ENCODE measurements at places on chromosomes 5 and 9.

GRCh38 chr5:55313870-55314617 lies 6.3 kb downstream of the MTREX start:
- no peaks in the 10 kb centered on the region for H3K27me3 ChIP-seq
- H3K4me1 ChIP-seq = no peaks in the 10 kb centered on the region
- DNase-seq = no peak
- no peak overlapping the region for H3K4me3 ChIP-seq

DNA sequence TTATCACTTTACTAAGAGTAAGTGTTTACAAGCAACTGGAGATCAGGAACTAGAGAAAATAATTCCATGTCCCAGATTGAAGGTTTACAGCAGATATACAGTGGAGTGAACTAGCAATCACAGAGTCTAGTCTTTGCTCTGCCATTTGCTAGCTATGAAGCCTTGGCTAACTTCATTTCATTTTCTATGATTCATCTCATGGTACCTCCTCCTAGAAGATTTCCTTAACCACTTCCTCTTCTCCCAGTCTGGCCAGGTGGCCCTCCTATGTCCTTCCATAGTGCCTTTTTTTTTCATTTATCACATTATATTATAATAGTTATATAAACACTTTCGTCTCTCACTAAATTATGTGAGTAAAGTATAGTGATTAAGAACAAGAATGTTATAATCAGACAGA lies 52.1 kb downstream of the GRIA1 start:
- DNase-seq = peak; percentile 65
- H3K27ac ChIP-seq = no peak overlapping the region
- H3K27me3 ChIP-seq = no peaks in the 10 kb centered on the region
- no peaks in the 10 kb centered on the region for H3K36me3 ChIP-seq

DNA sequence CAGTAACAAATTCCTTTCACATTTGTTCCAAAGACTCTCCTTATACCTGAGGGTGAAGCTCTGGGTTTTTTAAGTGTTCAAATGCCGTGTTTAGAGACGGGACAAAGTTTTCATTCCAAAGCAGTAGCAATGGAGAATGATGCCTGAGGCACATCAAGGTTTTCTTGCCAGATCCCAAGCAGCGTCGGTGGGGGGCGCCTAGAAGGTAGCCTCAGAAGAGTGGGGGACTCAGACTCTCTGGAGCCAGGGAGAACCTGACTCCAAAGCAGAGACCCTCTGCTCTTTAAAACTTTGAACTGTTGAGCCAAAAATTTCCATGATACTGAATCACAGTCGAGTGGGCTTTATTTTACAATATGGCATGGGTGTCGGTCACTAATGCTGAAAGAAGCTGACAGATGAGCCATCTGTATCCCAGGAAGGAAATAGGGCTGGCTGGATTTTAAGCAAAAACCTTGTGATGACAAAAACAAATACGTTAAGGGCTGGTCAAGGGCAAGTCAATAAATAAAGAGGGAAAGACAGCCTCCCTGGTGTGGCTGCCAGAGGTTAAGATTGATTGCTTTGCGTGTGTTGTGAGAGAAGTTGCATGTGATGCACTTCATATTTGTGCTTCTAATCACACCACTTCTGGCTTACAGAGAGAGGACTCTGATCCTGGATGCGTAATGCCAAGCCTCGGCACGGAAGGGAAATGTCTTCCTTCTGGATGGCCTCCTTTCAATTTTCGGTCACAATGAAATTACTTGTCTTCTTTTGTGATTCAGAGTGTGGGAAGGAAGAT lies 161.1 kb upstream of the EFNA5 start:
- H3K36me3 ChIP-seq = no peaks in the 10 kb centered on the region
- H3K27me3 ChIP-seq = no peaks in the 10 kb centered on the region
- peak; percentile 78 for DNase-seq
- no peak overlapping the region for H3K27ac ChIP-seq

- peaks cover 16% of the 10 kb centered on the region for H3K4me1 ChIP-seq
- H3K4me3 ChIP-seq = no peak overlapping the region
- DNase-seq = peak; percentile 91
- no peaks in the 10 kb centered on the region for H3K27me3 ChIP-seq
- H3K27ac ChIP-seq = peak overlapping the region; percentile 80
Observed at GRCh38 chr5:167634432-167634831, 657.0 kb upstream of the WWC1 start.

DNA sequence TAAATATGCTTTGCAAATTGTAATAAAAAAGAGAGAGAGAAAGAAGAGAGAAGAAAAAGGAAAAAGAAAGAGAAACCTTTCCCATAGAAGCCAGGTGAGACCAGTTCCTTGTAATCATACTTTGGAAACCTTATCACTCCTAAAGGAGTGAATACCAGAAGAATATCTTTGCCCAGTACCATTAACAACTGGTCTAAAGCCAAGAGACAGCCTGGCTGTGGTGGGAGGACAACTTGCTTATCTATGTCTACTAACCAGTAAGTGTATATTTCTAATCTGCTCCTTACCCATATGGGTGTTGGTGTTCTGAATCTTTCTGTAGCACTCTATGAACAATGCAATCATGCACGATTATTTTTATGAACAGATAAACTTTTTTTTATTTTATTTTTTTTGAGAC lies 10.5 kb upstream of the TXN start:
- no peaks in the 10 kb centered on the region for H3K27me3 ChIP-seq
- H3K4me3 ChIP-seq = no peak overlapping the region
- peak; percentile 15 for DNase-seq
- no peaks in the 10 kb centered on the region for H3K36me3 ChIP-seq
- no peak overlapping the region for H3K27ac ChIP-seq

DNA sequence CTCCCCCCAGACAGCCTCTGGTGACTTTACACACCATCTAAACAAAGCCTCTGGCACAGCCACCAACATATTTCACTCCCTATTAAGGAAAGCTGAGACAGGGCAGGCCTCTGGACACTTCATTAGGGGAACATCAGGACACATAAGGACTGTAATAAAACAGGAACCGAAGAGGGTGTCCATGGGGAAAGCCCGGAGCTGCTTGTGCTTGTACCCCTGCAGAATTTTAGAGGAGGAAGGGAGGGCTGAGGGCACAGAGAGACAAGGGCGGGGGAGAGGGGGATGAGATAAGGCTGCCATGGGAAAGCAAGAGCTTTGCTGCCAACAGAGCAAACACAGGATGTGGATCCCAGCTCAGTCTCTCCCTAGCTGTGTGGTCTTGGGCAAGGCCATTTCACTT lies 138.4 kb downstream of the ASTN2 start:
- no peaks in the 10 kb centered on the region for H3K36me3 ChIP-seq
- DNase-seq = no peak
- H3K27ac ChIP-seq = no peak overlapping the region
- H3K4me3 ChIP-seq = no peak overlapping the region

DNA sequence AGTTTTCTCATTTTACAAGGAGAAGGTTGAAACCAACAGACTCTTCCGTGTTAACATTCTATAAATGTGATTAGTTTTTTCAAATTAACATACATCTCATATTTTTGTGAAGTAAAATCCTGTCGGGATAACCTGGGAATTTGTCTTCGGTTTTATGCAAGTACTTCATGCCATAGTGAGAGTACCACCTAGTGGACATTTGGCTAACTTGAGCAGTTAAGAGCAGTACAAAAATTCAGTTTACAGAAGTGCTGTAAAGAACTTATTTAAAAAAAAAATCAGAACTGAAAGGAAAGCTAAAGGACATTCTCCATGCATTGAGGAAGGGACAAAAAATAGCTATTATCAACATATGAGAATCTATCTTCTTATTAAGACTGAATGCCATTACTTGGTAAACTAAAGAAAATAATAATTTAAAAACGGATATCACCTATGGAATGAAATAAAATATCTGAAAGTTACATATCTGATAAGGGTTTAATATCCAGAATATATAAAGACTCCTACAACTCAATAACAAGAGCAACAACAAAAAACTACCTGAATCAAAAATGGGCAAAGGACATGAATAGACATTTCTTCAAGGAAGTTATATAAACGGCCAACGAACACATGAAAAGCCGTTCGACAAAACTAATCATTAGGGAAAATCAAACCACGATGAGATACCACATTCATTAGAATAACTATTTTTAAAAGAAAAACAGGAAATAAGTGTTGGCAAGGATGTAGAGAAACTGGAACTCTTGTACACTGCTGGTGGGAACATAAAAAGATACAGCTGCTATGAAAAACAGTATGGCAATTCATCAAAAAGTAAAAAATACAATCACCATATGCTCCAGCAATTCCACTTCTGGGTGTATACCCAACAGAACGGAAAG lies 117.0 kb upstream of the GNA14 start:
- H3K4me1 ChIP-seq = no peaks in the 10 kb centered on the region
- no peaks in the 10 kb centered on the region for H3K27me3 ChIP-seq
- H3K36me3 ChIP-seq = no peaks in the 10 kb centered on the region
- no peak overlapping the region for H3K4me3 ChIP-seq
- peak; percentile 59 for DNase-seq
- no peak overlapping the region for H3K27ac ChIP-seq

GRCh38 chr5:145858959-145859358 lies 13.9 kb downstream of the GRXCR2 start:
- H3K27me3 ChIP-seq = no peaks in the 10 kb centered on the region
- no peaks in the 10 kb centered on the region for H3K36me3 ChIP-seq

- H3K27ac ChIP-seq = no peak overlapping the region
- peak; percentile 36 for DNase-seq
- H3K4me1 ChIP-seq = no peaks in the 10 kb centered on the region
- no peak overlapping the region for H3K4me3 ChIP-seq
- H3K36me3 ChIP-seq = no peaks in the 10 kb centered on the region
Observed at GRCh38 chr5:146091881-146092280, 13.5 kb downstream of the PLAC8L1 start.

GRCh38 chr5:163943546-163943945 lies 438.1 kb downstream of the MAT2B start:
- H3K36me3 ChIP-seq = no peaks in the 10 kb centered on the region
- DNase-seq = peak; percentile 28
- H3K4me1 ChIP-seq = no peaks in the 10 kb centered on the region
- H3K27me3 ChIP-seq = no peaks in the 10 kb centered on the region

- H3K27me3 ChIP-seq = no peaks in the 10 kb centered on the region
- H3K36me3 ChIP-seq = no peaks in the 10 kb centered on the region
- H3K4me1 ChIP-seq = no peaks in the 10 kb centered on the region
- no peak for DNase-seq
- H3K4me3 ChIP-seq = no peak overlapping the region
- no peak overlapping the region for H3K27ac ChIP-seq
Observed at GRCh38 chr5:1910861-1911772, 28.4 kb upstream of the IRX4 start.

DNA sequence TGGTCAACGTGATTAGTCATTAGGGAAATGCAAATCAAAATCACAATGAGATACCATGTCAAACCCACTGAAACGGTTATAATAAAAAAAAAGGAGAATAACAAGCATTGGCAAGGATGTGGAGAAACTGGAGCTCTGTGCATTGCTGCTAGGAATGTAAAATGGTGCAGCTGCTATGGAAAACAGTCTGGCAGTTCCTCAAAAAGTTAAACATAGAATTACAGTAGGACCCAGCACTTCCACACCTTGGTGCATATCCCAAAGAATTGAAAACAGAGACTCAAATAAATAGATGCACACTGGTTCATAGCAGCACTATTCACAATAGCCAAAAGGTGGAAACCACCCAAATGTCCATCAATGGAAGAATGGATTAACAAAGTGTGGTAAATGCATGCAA lies 201.5 kb upstream of the TUT7 start:
- H3K27me3 ChIP-seq = no peaks in the 10 kb centered on the region
- DNase-seq = no peak
- H3K4me3 ChIP-seq = no peak overlapping the region

- no peak overlapping the region for H3K4me3 ChIP-seq
- no peak overlapping the region for H3K27ac ChIP-seq
- H3K36me3 ChIP-seq = peaks cover 21% of the 10 kb centered on the region
- no peaks in the 10 kb centered on the region for H3K27me3 ChIP-seq
- no peaks in the 10 kb centered on the region for H3K4me1 ChIP-seq
- DNase-seq = peak; percentile 59
Observed at GRCh38 chr5:33601881-33602280, 161.1 kb downstream of the TARS1 start.

Measured in astrocyte (in vitro differentiated cells and primary cell).